T-cell (primary cell): ENCODE measurements at places on chromosomes 6 and 20.
A peak's percentile ranks its signal among the peaks of the same experiment; 100 is the strongest.

DNA sequence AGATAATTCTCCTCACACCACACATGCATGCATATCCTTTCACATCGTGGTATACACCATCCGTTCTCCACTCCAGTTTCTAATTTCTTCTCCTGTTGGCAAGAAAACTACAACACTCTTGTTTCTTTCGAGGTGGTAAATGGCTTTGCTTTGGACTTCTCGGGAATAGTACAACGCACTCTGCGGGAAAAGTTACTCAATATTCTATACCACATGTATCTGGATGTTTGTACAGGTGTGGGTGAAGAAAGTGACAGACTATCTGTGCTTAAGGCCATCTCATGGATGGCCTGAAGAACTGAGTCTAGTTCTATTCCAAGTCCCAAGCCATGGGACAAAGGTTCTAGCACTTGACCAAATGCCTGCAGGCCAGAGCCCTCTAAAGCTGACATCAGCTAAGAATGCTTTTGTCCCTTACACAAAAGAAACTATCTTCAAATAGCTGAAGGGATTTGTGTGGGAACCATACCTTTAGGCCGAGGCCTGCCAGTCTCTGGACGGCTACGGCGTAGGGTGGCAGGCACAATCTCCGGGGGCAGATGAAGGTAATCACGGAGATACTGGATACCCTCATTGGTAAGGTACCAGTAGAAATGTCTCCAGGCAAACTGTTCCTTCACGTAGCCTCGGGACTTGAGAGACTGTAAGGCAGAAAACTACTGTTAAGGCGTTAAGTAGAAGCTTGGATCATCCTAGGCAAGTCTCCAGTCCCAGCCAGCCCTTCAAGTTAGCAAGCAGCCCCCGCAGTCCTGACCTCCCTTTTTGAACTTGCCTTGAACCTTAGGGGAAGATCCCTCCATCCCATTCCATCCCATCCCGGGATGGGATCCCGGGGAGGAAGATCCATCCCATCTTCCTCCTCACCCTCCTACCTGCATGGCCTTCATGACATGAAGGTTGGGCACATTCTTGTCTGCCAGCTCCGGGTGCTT is 1.4 kb downstream of the RPS10 start:
- peak overlapping the region; percentile 84 for H3K27ac ChIP-seq
- peak overlapping the region; percentile 91 for H3K4me3 ChIP-seq
- peaks cover 13% of the 10 kb centered on the region for H3K36me3 ChIP-seq
- H3K27me3 ChIP-seq: no peaks in the 10 kb centered on the region

DNA sequence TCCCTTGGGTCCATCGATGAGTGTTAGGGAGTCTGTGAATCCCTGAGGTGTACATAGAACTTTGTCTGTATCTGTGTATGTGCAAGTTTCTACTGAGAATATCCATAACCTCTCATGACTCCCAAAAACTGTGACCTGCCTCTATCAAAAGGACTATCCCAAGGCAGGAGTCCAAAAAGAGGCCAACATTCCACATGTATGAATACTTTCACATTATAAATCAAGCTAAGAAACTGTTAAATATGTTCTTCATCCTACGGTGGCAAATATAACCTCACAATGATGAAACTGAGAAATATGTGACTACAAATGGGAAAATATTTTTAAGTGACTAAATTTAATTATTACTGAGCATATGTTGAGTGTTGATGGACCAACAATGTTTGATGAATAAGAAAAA is 16.1 kb upstream of the STX11 start:
- H3K36me3 ChIP-seq: no peaks in the 10 kb centered on the region
- H3K27me3 ChIP-seq: no peaks in the 10 kb centered on the region
- no peaks in the 10 kb centered on the region for H3K4me1 ChIP-seq
- no peak for DNase-seq
- no peak overlapping the region for H3K27ac ChIP-seq
- H3K4me3 ChIP-seq: no peak overlapping the region

GRCh38 chr20:35084998-35085397 is 7.6 kb downstream of the TRPC4AP start:
- peaks cover 21% of the 10 kb centered on the region for H3K4me1 ChIP-seq
- H3K27ac ChIP-seq: no peak overlapping the region
- no peak for DNase-seq
- no peak overlapping the region for H3K4me3 ChIP-seq
- H3K36me3 ChIP-seq: peaks cover 10% of the 10 kb centered on the region

GRCh38 chr20:5181492-5181891 is 54.7 kb downstream of the CDS2 start:
- no peak overlapping the region for H3K4me3 ChIP-seq
- H3K4me1 ChIP-seq: no peaks in the 10 kb centered on the region
- peaks cover 10% of the 10 kb centered on the region for H3K36me3 ChIP-seq
- H3K27me3 ChIP-seq: no peaks in the 10 kb centered on the region
- H3K27ac ChIP-seq: no peak overlapping the region

- peak; percentile 70 for DNase-seq
- no peaks in the 10 kb centered on the region for H3K27me3 ChIP-seq
- peak within 1 kb of the TSS; percentile 58 for H3K4me3 ChIP-seq
- peaks cover 58% of the 10 kb centered on the region for H3K4me1 ChIP-seq
Observed at GRCh38 chr6:25962149-25963127, at the start of gene TRIM38. TRIM38 (plus strand) TSS chr6:25962802; CDS start chr6:25966523, 3,721 bp downstream.
